ENCODE measurements at places on chromosomes 1 and 21. TPM values are rescaled to one million over a fixed set of nuclear protein-coding genes. Genes with fewer than 3 reads are reported as not detected.
A peak's percentile ranks its signal among the peaks of the same experiment; 100 is the strongest.

RYR2 gene
- polyA plus RNA-seq = 9.0 TPM

DNA sequence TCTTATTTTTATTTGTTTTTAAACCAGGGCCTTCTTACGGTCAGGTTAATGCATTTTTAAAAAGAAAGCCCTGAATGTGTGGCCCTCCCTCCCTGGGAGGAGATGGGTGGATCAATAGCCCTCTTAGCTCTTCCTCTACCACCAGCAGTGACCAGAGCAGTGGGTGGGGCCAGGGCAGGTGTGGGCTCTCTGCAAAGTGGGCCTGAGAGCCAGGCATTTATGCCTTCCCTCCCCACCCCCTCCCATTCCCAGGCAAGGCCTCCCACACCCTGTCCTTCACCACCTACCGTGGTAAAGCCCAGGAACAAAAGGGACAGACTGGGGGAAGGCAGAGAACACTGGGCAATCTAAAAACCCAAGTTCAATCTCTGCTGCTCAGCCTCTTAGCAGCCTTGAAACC lies 63.9 kb downstream of the SSBP3 start:
- no peak for DNase-seq

DNA sequence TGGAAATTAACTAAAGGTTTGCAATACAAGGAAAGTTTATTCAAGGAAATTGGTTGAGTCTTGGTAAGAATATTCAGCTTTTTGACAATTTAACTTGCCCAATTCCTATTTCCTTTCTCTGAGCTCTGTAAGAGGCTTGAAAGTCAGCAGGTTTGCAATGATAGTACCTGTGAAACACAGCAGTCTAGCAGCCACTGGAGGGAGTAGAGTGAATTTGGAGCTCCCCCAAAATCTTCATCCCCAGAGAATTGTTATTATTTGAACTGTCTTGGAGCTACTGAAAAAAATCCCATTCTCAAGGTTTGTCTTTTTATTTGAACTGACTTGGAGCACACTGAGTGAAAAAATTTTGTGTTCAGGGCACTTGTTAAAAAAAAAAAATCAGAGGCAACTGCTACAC lies 654.2 kb upstream of the PKN2 start:
- no peak for DNase-seq

ATP1A4 gene
- polyA plus RNA-seq = not detected

- peak; percentile 32 for DNase-seq
Measured at GRCh38 chr1:222817529-222817928, 2.7 kb downstream of the DISP1 start.

DNA sequence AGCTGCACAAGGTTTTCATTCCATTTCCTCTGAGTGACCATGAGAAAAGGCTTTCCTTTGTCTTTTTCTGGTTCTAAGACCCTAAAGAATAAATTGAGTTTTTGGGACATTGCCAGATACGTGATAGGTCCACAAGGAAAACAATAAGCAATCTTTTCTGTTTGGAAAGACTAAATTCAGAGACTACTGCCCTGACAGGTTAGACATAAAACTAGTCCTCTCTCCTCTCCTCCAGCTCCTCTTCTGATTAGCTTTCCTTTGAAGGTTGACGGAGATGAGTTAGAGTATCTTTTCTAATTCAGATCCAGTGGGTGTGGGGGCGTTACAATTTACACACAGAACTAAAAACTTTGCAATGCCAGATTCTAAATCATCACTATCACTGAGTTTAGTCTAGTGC lies 57.8 kb upstream of the C1orf53 start:
- no peak for DNase-seq

Measured in right lung (tissue), 10 donors.